ENCODE measurements at places on chromosomes 5 and 9.

- DNase-seq, result no peak
Measured at GRCh38 chr9:104941597-104941996, 13.6 kb upstream of the ABCA1 start.

DNA sequence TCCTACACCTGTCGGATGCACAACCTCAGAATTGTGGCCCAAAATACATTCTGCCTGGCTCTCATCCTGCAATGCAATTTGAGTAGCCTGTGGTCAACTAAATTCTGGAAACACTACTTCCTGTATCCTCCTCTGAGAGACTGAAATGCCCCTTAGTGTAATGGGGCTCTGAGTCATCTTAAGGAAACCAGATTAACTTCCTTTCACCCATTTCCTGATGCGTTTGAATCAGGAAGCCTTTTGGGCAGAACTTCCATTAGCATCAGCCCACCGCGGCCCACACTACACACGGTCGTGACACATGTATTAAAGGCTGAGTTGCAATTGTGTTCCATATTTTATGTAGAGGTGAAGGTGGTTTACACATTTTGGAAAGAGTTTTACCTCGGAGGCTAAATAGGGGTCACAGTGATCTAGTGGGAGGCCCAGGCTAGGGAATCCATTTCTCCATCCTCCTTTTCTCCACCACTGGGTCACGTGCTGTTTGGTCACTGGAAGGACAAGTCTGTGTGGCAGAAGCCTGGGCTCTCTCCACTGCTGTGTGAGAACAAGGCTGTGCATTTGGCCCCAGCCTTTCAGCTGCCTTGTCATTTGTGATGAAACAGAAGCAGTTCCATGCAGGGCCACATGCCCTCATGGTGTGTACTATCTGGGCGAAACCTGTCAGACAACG is 55.9 kb downstream of the DAP start:
- no peak for DNase-seq

- DNase-seq, result no peak
Measured at GRCh38 chr5:37776826-37777225, 63.0 kb downstream of the GDNF start.

DNA sequence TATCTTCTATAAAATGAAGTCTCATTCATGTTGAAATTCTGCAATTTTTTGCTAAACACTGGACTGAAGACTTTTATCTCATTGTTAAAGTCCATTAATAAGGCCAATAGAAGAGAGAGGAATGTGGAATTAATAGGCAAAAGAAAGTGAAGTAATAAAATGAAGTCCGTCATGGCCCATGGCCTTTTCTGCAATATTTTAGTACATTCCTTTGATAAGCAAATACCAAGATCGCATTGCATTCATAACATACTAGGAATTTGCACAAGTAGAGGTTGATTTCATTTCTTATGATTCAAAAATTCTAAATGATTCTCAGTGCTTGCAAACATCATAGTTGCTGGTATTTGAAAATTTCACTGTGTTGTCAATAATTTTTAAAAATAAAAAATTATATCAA is 664.0 kb downstream of the NR2F1-AS1 start:
- DNase-seq, result no peak

DNA sequence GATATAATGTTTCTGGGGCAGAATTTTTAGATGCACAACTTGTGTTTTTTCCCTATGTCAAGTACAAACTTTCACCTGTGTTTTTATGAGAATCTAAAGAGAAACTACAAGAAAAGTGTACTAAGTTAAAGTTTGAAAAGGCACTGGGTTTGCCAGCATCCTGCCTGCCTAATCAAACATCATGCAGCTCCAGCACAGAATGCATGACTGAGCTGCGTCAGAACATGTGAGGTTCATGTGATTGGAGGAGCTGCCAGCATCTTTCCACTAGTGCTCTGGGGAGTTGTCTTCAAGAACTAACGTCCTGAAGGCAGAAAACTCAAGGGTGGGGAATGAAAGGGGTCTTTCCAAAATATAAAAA is 46.1 kb upstream of the RIC1 start:
- DNase-seq, result no peak

GRCh38 chr9:131426545-131426944 is 32.7 kb downstream of the PRRC2B start:
- no peak for DNase-seq

DNA sequence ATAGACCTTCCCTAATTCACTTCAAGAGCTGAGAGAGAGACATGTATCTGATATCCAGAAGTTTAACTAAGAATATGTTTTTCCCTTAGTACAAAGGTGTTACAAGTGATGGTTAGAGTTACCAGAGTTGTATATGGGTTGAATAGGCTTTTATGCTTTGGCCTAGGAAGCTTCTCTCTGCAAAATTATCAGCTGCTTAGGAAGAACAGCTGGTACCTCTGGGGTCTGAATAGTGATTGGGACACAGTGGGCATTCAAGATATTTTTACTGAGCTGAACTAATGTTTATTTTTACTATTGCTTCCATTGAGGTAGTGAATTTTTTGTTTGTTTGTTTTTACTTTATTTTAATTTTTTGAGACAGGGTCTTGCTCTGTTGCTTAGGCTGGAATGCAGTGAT is 67.6 kb upstream of the BASP1 start:
- no peak for DNase-seq

Data from H1 (cell line).